ENCODE measurements at places on chromosomes 11 and 22.
A peak's percentile ranks its signal among the peaks of the same experiment; 100 is the strongest.

DNA sequence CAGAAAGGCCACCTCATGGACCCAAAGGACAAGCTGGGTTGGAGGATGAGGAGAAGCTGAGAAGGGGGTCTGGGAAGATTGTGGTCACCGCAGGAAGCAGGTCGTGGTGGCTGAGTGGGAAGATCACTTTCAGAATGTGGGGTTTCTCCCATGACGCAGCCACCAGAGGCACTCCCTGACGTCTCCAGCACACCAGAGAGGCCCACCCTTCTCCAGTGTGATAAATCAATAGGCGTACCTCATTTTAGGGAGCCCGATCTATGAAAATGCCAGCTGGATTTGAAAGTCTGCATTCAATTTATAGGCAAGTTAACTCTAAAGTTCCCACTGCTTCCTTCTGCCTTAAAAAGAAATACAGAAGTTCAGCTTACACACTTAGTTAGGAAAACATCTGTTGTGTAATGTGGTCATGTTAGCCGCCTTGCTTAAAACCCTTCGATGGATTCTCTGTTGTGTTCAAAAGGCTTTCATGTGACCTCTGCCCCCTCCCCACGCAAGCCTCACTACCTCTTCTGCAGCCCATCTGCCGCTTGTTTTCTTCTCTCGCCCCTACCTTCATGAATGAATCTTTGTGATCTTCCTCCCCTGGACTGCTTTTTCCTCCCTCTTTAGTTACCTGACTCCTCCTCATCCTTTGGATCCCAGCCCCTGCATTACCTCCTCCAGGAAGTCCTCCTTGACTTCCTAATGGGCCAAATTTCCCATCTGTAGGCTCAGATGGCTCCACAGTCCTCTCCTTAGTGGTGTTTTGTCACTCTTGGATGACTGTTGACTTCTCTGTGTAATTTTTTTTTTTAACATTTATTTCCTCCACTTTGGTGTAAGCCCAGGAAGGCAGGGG is 10.7 kb downstream of the TSPAN18 start:
- no peak for DNase-seq

DNA sequence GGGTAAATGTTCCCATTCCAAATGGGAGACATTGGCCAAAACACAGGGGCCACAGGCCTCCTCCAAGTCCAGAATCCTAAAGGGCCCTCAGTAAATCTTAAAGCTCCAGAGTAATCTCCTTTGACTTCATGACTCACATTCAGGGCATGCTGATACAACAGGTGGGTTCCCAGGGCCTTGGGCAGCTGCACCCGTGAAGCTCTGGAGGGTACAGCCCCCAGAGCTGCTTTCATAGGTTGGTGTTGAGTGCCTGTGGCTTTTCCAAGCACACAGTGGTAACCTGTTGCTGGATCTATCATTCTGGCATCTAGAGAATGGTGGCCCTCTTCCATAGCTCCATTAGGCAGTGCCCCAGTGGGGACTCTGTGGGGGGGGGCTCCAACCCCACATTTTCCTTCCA is 54.0 kb downstream of the NELL1 start:
- no peak for DNase-seq

GRCh38 chr11:78038697-78039313 is 15.7 kb upstream of the KCTD14 start:
- no peak for DNase-seq

DNA sequence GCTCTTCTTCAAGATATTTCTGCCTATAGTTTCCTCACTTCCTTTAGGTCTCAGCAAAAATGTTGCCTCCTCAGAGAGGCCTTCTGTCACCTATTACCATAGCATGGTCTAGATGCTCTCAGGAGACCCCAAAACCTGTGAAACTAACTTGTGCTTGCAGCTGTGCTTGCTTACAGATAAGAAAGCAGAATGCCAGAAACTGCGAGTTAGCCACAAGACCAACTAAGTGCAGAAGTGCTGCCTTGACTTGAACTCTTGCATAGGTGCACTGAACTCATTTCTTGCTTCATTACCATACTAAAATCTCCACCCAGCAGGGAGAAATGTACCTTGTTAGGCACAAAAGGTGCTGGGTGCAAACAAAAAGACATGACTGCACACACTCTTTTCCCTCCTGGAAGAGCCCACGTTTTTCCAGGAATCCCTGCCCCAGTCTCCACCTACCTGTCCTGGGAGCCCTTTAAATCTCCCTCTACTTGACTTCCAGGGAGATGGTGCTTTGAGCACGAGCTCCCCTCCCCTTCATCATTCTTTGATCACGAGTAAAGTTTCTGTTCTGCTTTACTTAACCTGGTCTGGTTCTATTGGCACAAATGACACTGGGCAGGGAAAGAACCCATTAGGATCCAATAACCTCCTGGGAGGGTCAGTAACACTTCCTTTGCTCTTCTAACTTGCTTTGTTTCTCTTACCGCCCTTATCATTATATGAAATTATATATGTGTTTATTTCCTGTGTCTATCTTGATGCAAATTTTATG is 137.7 kb upstream of the DDI1 start:
- DNase-seq: no peak

GRCh38 chr11:94630221-94630620 is 63.1 kb downstream of the PIWIL4 start:
- no peak for DNase-seq

- DNase-seq: no peak
These were observed 79.8 kb downstream of the BCR start for GRCh38 chr22:23259916-23260644.

- peak; percentile 38 for DNase-seq
These were observed 58.9 kb downstream of the FBXO7 start for GRCh38 chr22:32533265-32534111.

DNA sequence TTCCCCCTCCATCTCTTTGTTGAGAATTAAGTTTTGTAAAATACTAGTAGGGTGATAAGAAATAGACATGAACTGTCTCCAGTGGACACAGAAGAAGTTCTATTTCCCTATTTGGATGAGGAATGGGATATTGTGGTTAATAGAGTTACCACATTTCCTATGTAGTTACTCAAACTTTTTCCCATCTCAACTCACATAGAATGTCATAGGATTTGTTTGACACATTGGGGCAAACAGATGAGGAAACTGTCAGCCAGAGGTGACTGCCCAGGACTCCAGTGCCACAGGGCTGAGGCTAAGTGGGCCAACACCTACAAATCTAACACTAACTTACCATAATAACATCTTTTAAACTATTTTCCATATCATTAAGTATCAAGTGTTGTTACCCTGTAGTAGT is 58.3 kb downstream of the CCDC83 start:
- no peak for DNase-seq

- DNase-seq: no peak
These were observed at the start of gene UBE2L6 for GRCh38 chr11:57567515-57568329. UBE2L6 (minus strand) TSS chr11:57567672; CDS start chr11:57567611, 61 bp downstream.

GRCh38 chr11:128693416-128693712 is 508 bp upstream of the FLI1 start:
- DNase-seq: no peak
